ENCODE measurements at places on chromosomes 13 and 19.

GRCh38 chr19:38283271-38283670 lies 18.9 kb downstream of the SPINT2 start:
- no peak for DNase-seq

- no peak for DNase-seq
Measured at GRCh38 chr13:99495466-99496183, 5.6 kb upstream of the TM9SF2 start.

GRCh38 chr13:105338006-105338405 lies 1197.5 kb downstream of the EFNB2 start:
- DNase-seq, result no peak

- no peak for DNase-seq
Measured at GRCh38 chr19:13963603-13964105, 11.3 kb downstream of the DCAF15 start.

GRCh38 chr19:39187552-39187943 lies 9.2 kb upstream of the NCCRP1 start:
- DNase-seq, result no peak

GRCh38 chr13:26236296-26236695 lies 14.2 kb upstream of the RNF6 start:
- DNase-seq, result no peak

GRCh38 chr19:18591735-18592385 lies 3.3 kb downstream of the REX1BD start:
- no peak for DNase-seq

GRCh38 chr19:42693760-42694350 lies 46.4 kb downstream of the PSG3 start:
- DNase-seq, result no peak

GRCh38 chr13:65336916-65337315 lies 1893.2 kb downstream of the PCDH9 start:
- DNase-seq, result no peak

GRCh38 chr13:79541426-79542049 lies 60.6 kb downstream of the NDFIP2 start:
- peak; percentile 75 for DNase-seq

DNA sequence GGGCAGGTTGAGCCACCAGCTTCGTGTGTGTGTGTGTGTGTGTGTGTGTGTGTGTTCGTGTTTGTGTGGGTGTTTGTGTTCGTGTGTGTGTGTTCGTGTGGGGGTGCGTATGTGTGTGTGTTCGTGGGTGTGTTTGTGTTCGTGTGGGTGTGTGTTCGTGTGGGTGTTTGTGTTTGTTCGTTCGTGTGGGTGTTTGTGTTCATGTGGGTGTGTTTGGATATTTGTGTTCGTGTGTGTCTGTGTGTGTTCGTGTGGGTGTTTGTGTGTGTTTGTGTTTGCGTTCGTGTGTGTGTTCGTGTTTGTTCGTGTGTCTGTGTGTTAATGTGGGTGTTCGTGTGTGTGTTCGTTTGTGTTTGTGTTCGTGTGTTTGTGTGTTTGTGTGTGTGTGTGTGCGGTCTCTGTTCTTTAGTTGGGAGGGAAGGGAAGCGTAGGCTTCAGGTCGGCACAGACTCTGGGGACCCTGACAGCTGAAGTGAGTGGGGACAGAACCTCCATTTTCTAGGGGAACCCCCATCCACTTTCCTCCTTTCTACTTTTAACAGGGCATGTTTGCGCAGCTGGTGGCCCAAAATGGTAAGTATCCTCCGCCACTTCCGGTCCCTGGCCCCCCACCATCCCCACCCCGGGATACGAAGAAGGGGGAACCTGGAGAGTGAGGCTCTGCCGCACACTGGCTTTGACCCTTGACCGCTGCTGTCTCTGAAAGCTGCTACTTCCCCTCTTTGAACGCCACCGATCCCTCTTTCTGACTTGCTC lies 1.6 kb downstream of the TNFSF9 start:
- peak; percentile 33 for DNase-seq

GRCh38 chr19:38262585-38263268 lies 1.6 kb upstream of the SPINT2 start:
- no peak for DNase-seq

- no peak for DNase-seq
Measured at GRCh38 chr19:54851353-54851752, 1.1 kb downstream of the KIR3DL2 start.

DNA sequence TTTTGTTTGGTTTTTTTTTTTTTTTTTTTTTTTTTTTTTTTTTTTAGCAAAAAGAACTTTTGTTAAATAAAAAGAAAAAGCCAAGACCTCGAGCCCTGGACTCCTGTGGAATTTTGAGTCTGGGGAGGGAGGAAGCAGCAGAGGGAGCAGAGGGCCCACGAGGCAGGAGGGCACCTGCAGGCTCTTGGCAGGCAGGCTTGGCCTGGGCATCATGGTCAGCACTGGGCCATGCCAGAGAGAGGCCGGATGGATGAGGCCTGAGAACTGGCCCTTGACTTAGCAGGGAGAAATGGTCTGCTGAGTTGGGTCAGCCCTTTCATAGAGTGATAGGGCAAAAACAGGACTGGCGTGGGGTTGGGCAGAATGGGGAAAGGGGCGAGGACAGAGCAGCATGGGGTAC lies 100.4 kb downstream of the GPR12 start:
- DNase-seq, result no peak

- DNase-seq, result no peak
Measured at GRCh38 chr19:29122185-29122584, 90.8 kb downstream of the UQCRFS1 start.

- no peak for DNase-seq
Measured at GRCh38 chr19:3408996-3409345, 42.6 kb downstream of the NFIC start.

DNA sequence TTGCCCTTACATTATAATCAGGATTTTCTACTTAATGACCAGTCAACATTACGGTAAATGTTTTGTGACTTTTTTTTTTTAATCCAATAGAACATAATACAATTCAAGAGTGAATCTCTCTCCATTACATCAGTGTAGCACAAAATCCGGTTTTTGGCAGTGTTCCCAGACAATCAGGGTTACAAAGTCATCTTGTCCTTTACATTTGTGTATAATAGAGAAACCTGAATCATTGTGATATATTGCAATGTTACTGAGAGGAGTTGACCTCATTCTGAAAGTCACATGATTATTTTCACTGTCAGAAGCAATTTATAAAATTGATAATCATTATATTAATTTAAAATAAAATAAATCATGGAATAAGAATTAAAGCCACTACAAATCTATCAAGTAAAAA lies 1346.0 kb upstream of the SPRY2 start:
- no peak for DNase-seq

DNA sequence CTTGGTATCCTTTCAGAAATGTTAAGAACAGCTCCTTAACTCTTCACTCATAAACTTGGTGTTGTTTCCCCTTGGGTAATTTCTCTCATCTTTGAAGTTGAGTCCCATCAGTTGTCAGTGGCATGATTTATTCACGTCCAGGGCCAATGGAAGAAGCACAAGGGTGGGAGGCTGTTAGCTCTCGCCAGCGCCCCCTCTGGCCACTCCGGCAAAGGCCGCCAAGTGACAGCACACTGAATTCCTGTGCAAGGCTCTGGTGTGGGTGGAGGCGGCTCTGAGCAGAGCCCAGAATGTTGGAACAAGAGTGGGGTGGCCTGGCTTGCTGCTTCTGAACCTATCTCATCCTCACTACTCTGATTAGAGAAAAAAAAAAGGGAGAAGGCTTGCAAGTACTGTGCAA lies 13.1 kb upstream of the MEDAG start:
- no peak for DNase-seq
